ENCODE measurements at places on chromosomes 6 and 20.
A peak's percentile ranks its signal among the peaks of the same experiment; 100 is the strongest.

- no peak for DNase-seq
These were observed 1.1 kb upstream of the DCBLD1 start for GRCh38 chr6:117481278-117481925.

DNA sequence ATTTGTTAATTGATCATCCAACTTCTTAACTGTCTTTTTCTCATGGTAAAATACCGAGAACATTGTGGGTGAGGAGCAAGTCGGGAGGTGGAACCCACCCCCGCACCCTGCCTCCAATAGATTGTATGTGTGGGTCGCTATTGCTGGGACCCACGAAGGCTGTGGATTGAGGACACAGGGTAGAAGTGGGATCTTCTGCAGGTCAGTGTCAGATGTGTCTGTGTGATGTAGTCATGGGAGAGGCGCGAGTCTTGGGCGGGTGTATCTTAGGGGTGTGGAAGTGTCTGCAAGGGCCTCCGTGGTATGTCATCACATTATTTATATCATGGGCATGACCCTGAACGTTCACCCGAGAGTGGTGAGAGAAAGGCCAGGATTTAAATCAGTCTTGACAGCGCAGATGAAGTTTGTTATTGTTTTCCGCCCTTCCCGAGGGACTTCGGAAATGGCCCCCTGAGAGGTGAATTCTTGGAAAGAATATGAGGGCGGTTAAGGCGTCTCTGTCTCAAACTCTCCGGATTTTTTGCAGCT lies 472 bp upstream of the PAQR8 start:
- DNase-seq = peak; percentile 46

DNA sequence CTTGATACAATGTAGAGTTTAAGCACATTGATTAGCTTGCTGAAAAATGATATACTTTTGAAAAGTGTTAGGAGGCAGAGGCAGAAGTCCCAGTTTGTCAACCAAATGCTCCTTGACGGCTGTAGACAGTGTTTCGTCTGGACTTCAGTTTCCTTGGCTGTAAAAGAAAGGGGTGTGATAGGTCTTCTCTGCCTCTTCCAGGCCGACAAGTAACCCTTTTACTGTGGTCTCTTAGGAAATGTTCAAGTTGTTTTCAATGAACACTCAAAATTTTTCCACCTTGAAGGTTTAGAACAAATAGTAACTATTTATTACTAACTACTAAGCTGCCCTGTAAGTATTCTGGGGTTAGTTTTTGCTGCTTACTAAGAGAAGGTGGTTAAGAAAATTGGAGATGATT lies 122.4 kb downstream of the IRF4 start:
- no peak for DNase-seq

GRCh38 chr20:13870170-13870748 lies 85.4 kb downstream of the NDUFAF5 start:
- no peak for DNase-seq

GRCh38 chr6:81556551-81556950 lies 195.9 kb downstream of the TENT5A start:
- no peak for DNase-seq

DNA sequence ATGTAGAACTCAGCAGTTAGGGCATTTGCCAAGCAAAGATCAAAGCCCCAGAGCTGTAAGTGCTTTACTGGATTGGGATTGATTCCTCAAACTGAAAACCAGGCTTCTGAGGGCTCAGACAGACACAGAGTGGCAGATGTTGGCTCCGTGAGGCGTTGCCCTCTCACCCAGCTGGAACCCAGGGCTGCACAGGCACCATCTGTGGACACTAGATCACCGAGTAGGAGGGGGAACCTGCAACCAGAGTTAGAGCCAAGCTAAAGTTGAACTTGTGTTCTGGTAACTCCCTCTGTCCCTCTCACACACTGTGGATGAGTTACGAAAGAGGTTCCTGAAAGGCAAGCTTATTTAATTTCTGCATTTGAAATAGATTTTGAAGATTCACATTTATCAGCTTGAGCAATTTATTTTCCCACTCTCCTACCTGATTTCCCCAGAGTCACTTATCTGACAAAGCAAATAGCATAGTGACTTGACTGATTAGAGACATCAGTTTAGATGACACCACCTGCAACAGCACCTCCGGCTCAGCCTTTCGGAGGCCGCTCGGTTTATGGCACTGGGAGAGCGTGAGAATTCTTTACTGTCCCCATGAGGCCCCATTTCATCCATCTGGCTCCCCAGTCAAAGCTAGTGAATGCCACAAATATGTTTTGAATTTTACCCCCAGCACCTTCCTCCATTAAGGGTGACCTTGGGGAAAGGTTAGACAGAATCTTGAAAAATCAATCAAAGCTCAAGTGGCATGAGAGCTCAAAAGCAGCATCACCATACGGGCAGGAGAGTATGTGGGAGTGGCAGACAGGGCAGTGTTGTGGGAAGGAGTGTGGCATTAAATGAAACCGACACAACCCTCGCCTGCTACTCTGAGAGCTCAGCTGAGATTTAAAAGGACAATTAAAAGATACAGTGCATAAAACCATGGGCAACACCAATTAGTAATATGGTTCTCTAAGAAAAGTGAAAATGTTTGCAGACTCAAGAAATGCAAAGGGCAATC lies 48.5 kb downstream of the RPF2 start:
- DNase-seq = no peak

DNA sequence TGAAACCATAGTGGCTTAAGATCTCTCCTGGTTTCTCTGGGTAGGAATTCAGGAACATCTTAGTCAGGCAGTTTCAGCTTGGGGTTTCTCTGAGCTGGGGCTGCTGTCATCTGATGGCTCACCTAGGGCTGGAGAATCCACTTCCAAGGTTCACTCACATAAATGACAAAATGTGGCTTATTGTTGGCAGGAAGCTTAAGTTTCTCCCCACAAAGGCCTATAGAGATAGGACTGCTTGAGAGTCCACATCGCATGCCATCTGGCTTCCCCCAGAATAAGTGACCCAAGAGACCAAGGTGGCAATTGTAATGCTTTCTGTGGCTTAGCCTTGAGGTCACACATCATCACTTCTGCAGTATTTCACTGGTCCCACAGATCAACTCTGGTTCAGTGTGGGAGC lies 131.4 kb downstream of the EDN1 start:
- no peak for DNase-seq

GRCh38 chr6:43188426-43188825 lies 6.4 kb downstream of the CUL9 start:
- DNase-seq = no peak

DNA sequence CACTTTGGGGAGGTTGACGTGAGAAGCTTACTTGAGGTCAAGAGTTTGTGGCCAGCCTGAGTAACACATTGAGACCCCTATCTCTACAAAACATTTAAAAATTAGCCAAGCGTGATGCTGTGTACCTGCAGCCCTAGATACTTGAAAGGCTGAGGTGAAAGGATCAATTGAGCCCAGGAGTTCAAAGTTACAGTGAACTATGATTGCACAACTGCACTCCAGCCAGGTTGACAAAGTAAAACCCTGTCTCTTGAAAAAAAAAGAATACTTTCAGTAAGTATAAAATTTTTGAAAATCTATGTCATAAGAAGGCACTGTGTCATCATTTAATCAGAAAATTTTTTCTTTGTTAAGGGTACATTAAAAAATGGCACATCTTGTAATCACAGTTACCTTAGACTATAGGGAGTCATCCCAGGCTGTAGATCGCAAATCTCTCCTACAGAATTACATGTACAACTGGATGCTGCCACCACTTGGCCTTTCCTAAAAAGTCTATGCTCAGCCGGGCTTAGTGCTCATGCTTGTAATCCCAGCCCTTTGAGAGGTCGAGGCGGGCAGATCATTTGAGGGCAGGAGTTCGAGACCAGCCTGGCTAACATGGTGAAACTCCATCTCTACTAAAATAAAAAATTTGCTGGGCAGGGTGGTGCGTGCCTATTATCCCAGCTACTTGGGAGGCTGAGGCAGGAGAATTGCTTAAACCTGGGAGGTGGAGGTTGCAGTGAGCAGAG lies 17.0 kb upstream of the MRS2 start:
- DNase-seq = no peak

DNA sequence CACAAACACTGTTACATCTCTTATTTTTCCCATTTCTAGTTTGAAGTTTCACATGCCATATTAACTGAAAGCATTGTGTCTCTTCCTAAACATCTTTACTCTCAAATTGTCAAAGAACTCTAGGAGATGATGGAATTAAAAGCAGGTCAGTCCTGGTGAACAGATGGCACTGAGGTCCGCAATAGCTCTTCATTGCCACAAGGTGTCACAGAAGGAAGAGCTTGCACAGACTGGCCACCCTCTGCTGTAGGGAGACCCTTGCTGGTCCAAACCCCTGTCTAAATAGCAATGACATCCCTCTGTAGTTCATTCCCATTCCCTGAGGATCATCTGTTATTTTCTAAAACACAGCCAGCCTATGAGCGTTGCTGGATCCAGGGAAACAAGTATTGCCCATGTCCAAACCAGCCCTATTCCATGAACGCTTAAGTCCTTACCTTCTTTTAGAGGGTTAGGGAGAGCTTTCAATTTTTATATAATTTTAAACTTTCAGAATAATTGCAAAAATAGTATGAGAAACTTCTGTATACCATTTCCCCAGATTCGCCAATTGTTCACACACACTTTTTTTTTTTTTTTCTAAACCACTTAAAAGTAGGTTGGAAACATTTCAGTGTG lies 10.1 kb upstream of the HDAC2 start:
- DNase-seq = peak; percentile 18

DNA sequence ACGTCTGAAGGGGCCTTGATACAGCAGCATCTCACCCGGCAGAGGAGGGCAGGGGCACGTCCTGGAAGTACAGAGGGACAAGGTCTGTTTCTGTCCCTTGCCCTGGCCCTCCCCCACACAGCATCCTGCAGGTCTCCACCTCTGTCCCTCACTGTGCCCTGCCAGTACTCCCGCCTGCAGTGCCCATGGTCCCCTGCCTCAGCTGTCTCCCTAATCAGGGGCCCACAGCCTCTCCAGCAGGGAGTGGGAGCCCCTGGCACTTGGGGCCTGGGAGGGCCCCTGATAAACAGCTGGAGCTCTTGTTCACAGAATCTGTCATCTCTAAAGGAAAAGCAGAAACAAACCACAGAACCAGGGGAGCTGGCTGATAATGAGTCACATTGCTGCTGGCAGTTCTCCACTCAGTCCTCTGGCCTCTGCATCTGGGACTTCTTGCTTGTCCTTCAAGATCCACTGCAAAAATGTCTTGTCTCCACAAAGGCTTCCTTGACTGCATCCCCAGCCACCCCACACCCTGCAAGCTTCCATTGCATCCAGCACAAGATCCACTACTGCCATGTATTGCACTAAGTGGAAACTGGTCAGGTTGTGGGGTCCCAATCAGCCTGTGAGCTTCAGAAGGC lies 33.2 kb upstream of the TAF8 start:
- peak; percentile 34 for DNase-seq

DNA sequence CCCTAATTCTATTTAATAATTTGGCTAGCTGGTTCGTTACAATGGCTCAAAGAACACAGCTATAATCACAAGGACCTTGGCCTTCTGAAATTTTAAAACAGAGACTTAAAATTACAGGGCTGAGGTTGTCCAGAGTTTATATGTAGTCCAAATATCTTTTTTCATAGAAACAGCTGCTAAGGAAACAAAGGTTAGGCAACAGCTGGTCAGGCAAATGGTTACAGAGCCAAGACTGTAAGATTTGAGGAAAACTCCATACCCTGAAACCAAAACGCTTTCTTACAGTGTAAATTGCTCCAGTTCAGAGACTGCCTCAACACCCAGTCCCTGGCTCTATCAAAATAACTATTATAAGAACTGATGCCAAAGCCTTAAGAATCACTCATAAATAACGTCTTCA lies 9.7 kb upstream of the ARHGAP18 start:
- DNase-seq = no peak

DNA sequence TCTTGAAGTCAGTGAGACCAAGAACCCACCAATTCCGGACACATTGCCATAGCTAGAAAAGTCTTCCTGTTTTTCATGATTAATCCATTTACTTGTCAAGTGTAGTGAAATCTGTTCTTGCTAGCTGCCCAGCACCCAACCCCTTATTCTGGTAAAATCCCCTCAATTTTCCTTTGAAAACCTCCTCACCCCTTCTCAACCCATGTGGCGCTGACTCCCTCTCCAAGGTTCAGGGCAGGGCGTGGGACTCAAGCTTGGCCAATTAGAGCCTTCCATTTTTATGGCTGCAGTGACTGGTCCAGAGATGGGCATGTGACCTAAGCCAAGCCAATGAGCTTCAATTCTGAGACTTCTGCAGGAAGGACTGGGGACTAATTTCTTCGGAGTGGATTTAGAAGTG lies 9.8 kb upstream of the ZBP1 start:
- peak; percentile 48 for DNase-seq

Data from CD4-positive, alpha-beta T cell treated with Interleukin-4 for 4 hours (primary cell).